ENCODE measurements at places on chromosomes 12 and 14.

GRCh38 chr12:1346126-1346525 is 248.3 kb downstream of the FBXL14 start:
- no peak for DNase-seq

DNA sequence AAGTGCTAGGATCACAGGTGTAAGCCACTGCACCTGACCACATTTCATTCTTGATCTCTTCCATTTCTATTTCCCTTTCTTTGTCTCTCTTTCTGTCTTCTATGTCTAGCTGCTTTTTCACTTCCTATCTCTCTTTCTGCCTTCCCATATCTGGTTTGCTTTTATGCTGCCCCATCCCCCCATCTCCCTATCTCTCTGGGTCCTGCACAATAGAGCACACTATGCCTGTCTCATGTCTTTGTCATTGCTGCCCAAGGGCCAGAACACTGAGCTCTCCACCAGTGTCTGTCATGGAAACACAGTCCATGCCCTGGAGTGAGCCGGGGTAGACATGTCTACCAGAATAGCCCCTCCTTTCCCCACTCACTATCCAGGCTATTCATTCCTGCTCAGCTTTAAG is 12.3 kb upstream of the RARG start:
- DNase-seq = no peak

DNA sequence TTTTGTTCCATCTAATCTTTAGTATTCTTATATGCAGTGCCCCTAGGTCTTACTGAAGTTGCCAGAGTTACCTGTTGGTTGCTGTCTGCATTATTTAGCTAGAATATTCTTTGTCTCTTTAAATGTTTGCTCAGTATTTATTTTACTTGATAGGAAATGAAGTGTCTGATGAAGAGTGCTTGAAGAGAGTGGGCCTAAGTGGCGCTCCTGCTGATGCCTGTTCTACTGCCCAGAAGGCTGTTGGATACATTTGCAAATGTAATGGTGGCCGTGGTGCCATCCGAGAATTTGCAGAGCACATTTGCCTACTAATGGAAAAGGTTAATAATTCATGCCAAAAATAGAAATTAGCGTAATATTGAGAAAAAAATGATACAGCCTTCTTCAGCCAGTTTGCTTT is 18.9 kb downstream of the CMAS start:
- DNase-seq = no peak

GRCh38 chr12:3106579-3106978 is 29.4 kb downstream of the TSPAN9 start:
- DNase-seq = no peak

DNA sequence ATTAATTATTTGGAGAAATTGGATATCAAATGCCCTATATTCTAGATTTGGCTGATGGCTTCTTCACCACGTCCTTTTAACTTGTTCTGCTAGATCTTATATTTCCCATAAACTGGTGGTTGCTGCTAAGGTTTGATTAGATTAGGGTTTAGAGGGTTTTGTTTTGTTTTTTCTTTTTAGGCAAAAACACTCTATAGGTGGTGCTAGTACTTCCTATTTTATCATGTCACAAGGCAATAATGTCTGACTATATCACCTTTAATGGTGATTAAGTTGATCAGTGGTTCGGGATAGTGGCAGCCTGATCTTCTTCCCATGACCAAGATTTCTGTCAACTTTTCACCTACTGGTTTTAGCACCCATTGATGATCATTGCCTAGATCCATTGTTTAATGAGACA is 455.1 kb downstream of the RAD51B start:
- no peak for DNase-seq

DNA sequence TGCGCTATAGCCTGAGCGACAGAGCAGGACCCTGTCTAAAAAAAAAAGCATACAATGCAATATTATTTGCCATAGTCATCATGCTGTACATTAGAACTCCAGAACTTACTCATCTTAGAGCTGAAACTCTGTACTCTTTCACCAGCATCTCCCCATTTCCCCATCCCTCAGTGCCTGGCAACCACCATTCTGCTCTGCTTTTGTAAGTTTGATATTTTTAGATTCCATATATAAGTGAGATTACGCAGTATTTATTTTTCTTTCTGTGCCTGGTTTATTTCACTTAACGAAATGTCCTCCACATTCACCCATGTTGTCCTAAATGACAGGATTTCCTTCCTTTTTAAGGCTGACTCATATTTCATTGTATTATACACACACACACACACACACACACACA is 121.8 kb downstream of the BBS10 start:
- DNase-seq = no peak

DNA sequence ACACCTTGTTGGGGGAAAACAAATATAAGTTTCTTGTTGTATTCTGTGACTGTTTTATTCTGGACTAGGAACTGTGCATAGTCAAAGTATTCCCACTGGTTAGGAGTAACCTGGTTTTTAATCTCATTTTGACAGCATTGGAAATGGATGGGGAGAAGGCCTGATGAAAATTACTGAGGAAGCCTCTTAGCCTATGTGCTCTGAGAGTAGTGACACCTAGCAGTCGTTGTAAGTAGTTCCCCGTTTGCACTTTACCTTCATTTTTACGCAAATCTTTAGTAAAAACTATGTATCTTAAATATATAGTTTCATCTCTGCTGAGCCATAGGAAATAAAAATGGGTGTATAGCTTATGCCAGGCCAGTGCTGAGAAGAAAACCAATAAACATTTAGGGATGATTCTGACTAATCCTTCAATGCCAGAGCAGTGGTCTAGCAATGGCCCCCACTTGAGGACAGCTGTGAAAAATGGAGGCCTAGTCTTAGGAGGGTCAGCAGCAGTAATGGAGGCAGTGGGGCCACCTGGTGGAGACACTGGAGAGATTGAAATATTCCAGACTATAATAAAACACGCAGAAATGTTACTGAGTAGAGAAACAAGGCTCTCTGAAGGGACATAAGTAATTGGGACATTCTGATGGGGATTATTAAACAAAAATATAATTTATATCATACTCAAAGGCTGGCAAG is 133.2 kb upstream of the NOVA1 start:
- no peak for DNase-seq

DNA sequence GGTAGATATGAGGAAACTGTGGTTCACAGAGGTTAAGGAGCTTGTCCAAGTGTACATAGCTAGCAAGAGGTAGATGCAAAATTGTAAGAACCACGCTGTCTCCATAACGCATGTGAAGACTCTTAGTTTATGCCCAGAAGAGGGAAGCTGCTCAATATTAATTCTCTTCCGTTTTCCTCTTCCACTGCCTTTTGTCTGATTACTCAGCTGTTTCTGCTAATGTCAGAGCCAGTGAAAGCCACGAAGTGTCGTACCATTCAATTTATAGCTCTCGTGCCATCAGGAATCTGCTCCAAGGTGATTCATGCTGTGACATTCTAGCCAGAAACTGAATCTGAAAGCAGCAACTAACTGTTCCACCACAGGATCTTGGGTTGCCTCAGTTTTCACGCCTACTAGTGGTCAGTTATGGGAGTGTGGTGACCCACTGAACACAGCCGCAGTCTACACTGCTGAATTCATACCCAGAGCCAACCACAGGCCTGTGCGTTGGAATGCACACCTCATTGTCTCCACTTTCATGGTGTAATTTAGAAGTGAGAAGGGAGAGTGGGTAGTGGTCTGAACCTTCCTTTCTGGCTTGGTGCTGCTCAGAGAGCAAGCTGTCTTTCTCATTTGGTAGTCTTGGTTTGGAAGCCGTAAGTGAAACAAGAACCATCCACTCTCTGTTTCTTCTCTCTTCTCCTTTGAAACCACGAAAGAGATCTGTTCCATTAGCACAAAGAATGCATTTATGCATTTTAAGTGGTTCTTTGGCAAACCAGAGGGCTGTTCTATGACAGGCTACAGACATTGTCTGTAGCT is 74.2 kb upstream of the NAP1L1 start:
- DNase-seq = peak; percentile 95

DNA sequence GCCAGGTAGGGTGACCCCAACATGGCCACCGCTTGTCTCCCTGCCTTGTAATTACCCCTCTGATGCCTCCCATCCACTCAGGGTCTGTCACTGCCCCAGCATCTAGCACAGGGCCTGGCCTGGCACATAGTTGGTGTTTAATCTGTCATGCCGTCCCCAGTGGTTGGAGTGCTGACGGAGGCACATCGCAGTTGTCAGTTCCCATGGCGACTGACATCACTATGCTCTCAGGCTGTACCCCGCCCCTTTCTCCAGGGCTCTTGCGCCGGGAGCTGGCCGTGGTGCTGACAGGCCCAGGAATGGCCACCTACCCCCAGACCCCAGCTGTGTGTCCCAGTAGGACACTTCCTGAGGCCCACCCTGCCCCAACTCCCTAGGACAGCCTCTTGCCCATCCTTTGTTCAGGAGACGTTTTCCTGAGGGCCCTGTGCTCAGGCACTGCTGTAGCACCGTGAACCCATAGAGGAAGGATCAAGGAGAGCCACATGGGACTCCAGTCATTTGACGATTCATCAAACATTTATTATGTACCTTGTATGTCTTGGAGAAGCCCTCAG is 23.0 kb downstream of the FAM222A start:
- no peak for DNase-seq

GRCh38 chr12:116306506-116306905 is 29.0 kb upstream of the MED13L start:
- DNase-seq = no peak

GRCh38 chr14:67199016-67199415 is 9.8 kb downstream of the GARIN2 start:
- DNase-seq = no peak

DNA sequence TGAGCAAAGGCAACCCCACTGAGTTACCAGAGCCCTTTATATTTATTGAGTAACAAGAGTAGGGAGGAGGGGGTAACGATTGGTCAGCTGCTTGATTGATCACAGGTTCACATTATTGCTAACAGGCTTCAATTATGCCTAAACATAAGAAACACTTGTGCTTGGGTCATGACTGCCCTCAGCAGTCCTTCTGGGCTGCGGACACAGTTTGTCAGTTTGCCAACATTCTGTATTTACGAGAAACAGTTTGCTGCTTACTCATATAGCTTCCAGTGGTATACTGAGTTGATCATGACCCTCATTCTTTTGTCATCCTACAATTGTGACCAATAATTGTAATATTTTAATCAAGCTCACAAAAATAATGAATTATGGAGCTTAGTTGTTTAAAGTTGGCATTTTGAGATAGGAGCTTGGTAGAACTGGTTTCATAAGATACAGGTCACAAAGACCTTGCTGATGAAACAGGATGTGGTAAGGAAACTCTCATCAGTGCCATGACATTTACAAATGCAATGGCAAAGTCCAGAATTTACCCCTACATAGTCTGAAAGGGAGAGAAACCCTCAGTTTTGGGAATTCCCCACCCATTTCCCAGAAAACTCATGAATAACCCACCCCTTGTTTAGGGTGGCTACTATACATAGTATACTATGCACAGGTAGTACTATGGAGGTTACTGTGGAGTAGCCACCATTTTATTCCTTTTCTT is 1421.0 kb upstream of the FLRT2 start:
- DNase-seq = no peak

DNA sequence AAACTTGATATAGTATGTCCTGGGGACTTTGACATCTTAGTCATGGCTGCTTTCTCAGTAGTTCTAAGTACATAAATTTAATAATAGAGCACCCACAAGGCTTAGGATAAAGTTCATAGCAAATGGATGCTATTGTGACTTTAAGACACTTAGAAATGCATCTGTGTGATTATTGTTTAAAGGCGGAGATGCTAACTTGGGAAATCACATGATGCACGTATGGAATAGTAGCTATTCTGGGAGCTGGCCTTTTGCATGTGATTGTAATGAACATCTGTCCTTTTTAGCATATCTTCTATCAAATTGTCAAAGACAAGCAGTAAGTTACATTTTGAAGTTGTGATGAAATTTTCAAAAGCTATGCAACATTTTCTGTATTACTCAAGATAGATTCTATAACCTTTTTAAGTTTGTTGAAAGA is 46.7 kb upstream of the ATP2A2 start:
- no peak for DNase-seq

- DNase-seq = no peak
These were observed 32.2 kb downstream of the RAB21 start for GRCh38 chr12:71786829-71787228.

DNA sequence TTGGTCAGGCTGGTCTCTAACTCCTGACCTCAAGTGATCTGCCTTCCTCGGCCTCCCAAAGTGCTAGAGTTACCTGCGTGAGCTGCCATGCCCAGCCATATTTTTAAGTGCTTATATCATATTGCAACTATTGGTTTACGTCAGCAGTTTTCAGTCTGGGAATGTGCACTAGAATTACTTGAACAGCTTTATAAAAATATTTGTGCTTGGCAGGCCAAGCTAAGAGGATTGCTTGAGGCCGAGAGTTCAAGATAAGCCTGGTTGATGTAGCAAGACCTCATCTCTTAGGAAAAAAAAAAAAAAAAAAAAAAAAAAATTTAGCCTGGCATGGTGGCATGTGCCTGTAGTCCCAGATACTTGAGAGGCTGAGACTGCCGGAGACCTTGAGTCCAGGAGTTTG is 17.1 kb downstream of the KIAA0586 start:
- DNase-seq = no peak

DNA sequence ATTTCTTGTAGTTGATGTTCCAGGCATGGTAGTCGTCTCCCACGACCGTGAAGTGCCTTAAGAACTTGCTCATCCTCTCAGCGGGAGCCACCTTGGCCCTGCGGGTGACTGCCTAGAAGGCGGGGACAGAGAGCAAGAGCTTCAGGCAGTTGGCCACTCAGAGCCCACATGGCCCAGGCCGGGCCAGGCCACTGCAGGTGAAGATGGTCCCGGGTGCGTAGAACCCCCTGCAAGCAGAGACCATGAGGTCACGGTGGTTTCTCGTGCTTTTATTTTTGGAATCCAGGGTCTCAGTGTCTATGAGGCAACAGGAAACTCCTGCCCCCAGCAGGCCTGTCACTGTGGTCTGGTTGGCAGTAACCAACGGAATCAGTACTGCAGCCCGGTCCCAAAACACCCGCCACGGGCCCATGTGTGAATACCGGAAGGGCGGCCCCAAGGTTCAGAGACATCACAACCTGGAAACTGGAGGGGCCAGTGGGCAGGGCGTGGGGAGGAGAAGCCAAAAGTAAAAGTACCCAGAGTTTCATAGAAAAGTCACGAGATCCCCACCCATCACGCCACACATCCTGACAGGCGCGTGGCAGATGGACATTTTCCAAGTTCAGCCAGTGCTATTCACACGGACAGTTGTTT is 27.5 kb downstream of the HVCN1 start:
- peak; percentile 68 for DNase-seq

DNA sequence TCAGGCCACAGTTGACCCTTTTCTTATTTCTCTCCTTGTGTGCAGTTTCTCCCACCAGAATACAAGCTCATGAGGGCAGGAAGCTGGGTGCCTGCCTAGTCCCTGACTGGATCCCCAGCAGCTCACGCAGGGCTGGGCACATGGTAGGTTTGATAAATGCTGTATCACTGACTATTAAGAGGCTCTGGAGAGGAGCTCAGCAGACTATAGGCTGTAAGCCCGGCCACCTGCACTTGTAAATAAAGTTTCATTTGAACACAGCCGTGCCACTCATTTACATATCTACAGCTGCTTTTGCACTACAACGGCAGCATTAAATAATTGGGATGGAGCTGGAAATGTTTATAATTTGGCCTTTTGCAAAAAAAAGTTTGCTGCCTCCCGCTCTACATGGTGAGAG is 32.0 kb downstream of the CHGA start:
- no peak for DNase-seq
